ENCODE measurements at places on chromosomes 5 and 9. TPM values are rescaled to one million over a fixed set of nuclear protein-coding genes. Genes with fewer than 3 reads are reported as not detected.

- DNase-seq: no peak
Measured at GRCh38 chr5:37721447-37721871, 118.4 kb downstream of the GDNF start.

The LRRC19 gene
- not detected for total RNA-seq

The SLC6A19 gene
- total RNA-seq: not detected

GRCh38 chr5:116622375-116623050, 47.9 kb upstream of the SEMA6A start:
- no peak for DNase-seq

- no peak for DNase-seq
Measured at GRCh38 chr5:15615859-15616258, 115.9 kb downstream of the FBXL7 start.

GRCh38 chr5:759111-759751, 25.3 kb downstream of the ZDHHC11B start:
- no peak for DNase-seq

The GARIN3 gene
- total RNA-seq: not detected

GRCh38 chr9:98057138-98057799, 737 bp downstream of the NANS start:
- no peak for DNase-seq

The ROR2 gene
- 0.12 TPM for total RNA-seq

- DNase-seq: no peak
Measured at GRCh38 chr5:123720955-123721354, 209.0 kb downstream of the CSNK1G3 start.

The LNPEP gene
- 28.0 TPM for total RNA-seq

The PCDHGC5 gene
- total RNA-seq: 0.24 TPM

The BBLN gene
- 274 TPM for total RNA-seq

DNA sequence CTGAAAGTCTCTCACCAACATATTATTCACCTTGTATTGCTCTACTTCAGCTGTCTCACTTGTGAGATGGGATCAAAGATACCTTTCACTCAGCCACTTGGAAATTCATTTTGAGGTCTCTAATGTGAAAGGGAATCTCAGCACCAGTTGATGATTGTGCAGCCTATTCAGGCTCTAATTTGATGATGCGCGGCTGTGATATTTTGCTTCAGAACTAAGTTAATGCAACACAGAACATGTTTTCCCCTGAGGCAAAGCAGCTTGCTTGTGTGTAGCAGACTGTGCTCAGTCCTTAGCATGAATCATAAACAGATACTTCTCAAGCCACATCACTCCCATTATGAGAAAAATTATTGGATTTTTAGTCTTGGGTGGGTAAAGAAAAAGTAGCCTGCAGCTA, 378.8 kb downstream of the OSTF1 start:
- no peak for DNase-seq

The IL6ST gene
- 434 TPM for total RNA-seq

The KCNIP1 gene
- 0.76 TPM for total RNA-seq

GRCh38 chr5:50744776-50745175, 78.3 kb downstream of the PARP8 start:
- DNase-seq: no peak

DNA sequence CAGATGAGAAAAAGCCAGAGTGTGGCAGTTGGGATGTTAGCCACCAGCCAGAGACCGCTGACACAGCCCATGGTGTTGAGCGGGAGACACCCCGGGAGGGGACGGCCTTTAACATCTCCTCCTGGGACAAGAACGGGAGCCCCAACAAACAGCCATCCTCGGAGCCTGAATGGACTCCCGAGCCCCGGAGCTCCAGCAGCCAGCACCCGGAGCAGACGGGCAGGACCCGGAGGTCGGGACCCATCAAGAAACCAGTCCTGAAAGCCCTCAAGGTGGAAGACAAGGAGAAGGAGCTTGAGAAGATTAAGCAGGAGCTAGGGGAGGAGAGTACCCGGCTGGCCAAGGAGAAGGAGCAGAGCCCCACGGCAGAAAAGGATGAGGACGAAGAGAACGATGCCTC, 28.0 kb upstream of the POMT1 start:
- no peak for DNase-seq
